ENCODE measurements at places on chromosomes 2 and 18.

DNA sequence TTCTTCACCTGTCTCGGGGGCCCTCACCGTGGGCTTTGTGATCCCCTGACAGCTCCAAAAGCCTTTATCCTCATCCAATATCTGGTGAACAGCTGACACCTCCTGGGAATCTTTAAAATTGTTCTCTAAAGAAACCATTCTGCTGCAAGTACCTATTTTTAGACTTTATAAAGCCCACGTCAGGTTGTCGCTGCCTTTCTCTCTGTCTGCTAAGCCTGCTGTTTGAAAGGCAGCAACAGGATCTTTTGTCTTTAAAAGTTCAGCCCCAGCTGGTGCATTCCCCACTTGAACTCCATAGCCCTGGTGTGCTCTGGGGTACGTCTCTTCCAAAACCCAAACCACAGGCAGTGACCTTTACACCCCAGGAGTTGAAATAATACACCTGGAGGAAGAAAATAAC, 145.0 kb downstream of the NEDD4L start:
- no peak for DNase-seq

DNA sequence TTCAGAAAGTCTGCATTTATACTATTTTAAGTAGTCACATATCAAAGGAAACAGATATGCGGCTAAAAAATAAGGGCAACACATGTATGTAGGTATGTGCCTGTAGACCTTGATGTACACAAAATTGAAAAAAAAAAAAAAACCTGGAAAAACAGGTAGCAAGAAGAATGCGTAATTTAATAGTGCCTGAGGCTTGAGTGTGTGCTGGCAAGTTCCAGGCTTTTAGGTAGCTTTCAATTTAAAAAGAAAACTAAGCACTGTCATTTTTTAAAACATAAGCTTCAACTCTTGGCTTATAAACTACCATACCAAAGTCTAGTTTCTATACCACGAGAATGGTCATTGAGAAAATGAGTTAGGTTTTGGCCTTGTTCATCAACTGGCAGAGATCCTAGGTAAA, 72.3 kb downstream of the OTX1 start:
- no peak for DNase-seq

GRCh38 chr2:37085731-37086147, 1.4 kb downstream of the GPATCH11 start:
- peak; percentile 7 for DNase-seq

DNA sequence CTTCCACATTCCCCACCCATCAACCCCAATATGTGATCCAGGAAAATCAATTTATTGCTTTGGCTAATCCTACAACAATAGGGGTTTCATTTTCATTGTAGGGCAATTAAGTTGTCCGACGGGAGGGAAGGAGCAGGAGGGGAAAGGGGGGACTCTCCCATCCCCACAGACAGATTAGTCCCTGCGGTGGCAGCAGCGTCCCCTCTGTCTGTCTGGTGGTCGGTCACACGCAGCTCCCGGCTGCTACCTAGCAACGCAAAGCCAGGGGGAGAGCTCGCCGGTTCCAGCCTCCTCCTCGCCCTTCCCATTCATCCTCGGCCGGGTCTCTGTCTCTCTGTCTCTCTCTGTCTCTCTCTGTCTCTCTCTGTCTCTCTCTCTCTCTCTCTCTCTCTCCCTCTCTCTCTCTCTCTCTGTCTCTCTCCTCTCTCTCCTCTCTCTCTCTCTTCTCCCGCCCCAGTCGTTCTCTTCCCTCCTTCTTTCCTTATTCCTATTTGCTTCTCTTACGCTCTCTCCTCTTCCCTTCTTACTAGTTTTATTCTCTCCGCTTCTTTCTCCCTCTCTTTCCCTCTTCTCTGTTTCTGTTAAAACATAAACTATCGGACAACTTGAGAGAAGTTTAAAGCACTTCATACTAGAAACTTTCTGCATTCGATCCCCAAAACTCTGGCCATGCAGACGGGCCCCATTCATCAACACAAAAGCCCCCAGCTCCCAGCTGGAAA, 1.2 kb downstream of the LRP2 start:
- no peak for DNase-seq

GRCh38 chr2:207567671-207568070, 37.9 kb downstream of the CREB1 start:
- no peak for DNase-seq

- peak; percentile 38 for DNase-seq
These were observed 169.2 kb upstream of the NCKAP5 start for GRCh38 chr2:133737242-133737993.

DNA sequence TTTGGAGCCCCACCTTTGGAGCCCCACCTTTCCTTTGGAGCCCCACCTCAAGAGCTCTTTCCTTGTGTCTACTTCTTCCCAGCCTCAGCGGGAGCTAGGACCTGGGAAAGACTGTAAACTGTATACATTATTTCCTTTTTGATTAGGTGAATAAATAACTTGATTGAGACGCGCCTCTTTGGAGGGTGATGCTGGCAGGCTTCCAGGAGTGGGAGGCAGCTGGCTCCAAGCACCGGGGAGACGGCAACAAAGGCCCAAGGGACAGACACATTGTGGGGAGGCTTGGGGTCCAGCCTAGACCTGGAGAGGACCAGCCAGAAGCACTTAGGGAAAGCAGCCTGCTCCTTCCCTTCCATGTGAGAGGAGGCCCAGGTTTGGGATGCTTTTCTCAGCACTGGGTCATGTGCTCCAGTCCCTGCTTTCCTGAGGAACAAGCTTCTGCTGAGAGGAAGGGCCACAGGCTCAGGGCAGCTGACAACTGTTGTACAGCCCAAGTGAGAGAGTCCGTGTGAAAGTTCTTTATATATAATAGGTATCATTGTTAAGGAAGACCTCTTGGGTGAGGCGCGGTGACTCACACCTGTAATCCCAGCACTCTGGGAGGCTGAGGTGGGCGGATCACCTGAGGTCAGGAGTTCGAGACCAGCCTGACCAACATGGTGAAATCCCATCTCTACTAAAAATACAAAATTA, 297.2 kb upstream of the SLC14A2 start:
- no peak for DNase-seq

DNA sequence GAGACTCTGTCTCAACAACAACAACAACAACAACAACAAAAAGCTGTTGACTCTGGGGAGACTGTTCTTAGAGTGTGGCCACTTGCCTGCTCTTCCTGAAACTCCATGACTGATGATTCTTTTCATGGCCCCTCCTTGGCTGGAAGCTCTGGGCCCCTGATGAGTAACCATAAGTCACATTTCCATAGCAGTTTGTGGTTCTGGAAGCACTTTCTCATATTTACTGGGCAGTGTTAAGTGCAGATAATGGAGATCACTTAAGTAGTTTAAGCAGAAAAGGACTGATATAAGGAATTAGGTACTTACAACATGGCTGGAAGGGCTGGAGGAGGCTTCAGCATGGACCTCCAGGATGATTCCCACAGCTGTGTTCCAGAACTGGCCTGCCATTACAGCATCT, 147.3 kb upstream of the DLX2 start:
- DNase-seq, result peak; percentile 50

GRCh38 chr2:192345287-192345686, 150.6 kb upstream of the TMEFF2 start:
- no peak for DNase-seq

- no peak for DNase-seq
These were observed 39.1 kb upstream of the NCOA1 start for GRCh38 chr2:24451805-24452501.

DNA sequence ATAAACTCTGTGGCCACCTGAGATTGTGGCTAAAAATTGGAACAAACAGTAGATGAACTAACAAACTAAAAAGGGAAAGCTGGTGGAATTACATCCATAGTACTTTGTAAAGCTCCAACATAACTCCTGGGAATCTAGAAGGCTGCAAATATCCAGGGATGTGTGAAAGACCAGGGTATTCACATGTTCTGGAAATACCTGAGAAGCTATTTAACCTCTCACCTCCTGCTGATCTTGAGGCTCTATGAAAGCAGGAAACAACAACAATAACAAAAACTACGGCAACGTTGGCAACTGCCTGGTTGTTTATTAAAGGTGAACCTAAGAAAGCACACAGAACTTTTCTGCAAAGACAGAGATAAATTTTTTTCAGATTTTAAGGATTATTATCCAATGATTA, 171.3 kb downstream of the CCDC178 start:
- DNase-seq, result no peak

DNA sequence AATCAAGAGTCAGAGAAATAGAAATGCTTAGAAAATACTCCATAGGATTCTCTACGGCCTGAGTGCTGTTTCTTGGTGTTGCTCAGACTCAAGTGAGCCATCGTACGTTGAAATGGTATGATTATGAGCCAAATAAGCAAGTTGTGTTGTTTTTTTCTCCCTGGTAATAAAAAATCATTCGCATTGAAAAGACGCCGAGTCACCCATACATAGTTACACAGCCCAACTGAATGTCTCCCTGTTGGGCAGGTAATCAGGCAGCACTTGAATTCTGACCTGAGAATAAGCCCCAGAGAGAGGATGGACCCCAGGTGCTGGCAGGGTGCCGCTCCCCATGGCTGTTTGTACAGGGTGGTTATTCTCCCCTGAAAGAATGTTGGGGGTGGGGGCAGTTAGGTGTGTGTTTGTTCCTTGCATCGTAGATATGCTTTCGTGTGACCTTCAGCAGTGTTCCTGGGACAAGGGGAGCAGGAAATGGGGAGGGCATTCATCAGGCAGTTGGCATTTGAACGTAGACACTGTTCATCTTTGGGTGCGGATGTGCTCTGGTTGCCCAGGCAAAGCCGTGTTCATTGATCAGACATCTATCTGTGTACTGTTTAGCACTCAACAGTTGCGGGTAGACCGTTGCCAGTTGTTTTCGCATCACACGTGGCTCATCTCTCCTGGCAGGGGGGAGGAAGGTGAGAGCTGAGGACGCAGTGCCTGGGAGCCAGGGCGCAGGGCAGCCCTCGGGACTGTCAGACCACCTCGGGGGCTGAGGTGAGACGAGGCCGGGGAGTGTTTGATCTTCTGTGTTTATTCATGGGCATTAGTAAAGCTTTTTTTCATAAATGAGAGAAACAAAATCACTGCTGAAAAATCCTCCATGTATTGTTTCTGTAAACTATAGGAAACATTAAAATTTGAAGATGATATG, 27.3 kb downstream of the MTCL1 start:
- DNase-seq, result no peak

DNA sequence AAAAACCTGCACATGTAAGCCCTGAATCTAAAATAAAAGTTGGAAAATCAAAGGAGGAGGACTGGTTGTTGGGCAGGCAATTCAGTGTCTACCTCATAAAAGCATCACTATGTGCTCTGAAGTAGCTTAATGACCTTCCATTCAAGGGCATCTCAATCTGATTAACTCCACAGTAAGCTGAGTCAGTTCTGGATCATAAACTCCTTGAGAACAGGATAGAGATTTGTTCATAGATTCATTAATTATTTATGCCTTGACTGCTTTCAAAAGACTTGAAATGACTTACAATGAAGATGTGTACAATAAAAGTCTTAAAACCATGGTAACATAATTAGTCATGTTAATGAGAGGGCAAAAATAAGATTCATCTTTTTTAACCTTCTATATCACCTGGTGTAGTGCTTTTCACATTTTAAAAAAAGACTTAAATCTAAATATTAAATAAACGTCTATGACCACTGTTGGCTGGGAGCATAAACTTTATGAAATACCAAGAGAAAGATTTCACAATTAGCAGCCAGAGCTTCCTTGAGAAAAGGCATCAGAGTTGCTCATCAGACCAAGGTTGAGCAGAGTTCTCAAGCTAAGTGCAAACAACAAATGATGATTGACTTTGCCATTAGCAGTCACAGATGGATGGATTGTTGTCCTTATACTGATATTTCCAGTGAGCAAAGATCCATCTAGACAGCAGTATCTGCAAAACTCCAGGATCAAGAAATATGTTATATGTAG, 237.3 kb upstream of the THUMPD2 start:
- DNase-seq, result peak; percentile 56

- peak; percentile 73 for DNase-seq
These were observed 18.6 kb upstream of the PEX13 start for GRCh38 chr2:60998628-60999545.

DNA sequence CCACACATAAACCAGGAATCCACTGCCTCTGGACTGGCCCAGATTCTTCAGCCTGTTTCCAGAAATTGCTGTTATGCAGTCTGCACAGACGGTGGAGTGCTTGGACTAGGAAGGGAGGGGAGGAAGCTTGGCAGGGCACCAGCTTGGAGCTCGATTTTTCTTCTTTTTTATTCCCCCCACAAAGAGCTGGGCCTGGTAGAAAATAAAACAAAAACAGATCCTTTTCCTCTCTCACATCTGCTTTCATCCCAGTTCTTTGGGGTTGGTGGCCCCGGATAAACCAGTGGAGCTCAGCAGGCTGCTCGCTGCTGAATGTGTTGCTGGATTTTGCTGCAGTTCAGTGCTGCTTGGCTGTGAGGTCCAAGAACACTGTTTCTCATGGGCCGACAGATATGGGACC, 16.0 kb downstream of the LRRTM1 start:
- peak; percentile 8 for DNase-seq

DNA sequence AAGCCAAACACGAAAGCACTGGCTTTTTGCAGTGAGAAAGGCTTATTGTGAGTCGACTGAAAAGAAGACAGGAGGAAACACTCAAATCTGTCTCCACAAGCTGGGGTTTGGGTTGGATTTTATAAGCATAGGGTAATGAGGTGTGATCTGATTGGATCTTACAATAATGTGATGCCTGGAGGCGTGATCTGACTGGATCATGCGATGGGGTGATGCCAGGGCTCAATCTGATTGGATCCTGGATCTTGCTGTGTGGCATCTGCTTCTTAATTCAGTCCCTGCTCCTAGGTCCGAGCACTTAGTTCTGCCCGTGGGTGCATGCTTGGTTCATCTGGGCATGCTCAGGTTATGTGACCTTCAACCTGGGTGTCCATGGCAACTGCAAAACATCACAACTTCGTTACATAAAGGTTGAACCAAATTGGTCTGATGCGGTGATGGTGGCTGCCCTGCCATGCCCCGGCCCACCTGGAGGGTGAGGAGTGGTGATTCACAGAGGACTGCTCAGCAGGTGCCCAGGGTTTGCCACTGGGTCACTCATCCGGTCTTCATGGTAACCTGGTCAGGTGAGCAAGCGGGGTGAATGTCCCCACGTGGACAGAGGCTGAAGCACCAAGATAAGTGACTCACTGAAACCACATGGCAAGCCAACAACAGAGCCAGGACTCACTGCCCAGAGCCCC, 111.0 kb downstream of the KCNF1 start:
- DNase-seq, result no peak

GRCh38 chr2:138503087-138503442, 1.5 kb downstream of the SPOPL start:
- DNase-seq, result peak; percentile 27

GRCh38 chr2:238564286-238564920, 137.7 kb downstream of the ASB1 start:
- no peak for DNase-seq

DNA sequence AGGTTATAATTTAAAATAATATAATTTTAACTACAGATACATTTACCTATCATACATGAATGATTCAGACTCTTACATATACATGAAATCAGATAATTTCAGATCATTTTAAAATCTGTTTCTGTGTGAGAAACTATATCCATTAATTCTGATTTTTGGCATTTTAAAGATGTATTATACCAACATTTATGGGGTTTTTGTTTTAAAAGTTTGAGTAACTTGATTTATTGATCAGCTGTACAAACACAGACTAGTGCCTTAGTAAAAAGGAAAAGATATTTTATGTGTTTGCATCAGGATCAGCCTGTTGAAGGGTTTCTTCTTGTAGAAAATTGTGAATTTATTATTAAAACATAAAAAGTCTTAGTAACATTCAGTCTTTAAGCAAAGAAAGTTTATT, 59.9 kb downstream of the KIAA1328 start:
- DNase-seq, result no peak

GRCh38 chr2:237154082-237154638, 68.5 kb downstream of the COPS8 start:
- peak; percentile 83 for DNase-seq

Measured in cardiac fibroblast (primary cell).